NCI-H187 (cell line): ENCODE measurements at places on chromosomes 1 and 21.

DNA sequence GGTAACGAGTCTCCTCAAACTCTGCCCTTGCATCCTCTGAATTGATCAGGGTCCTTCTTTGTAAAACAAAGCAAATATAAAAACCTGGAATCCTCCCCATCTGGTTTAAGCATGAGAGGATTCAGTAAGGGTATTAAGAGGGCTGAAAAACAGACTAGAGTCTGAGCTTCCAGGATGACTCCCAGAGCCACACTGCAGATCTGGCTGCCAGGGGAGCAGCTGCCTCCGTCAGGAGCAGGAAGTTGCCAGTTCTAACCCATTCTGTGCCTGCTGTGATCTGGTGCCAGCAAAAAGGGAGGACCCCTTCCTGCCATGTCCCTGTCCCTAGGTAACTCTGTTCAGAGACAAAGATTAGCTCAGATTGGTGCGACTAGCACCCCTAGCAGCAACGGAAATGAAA lies 27.5 kb downstream of the SERTAD4 start:
- no peak for DNase-seq

- DNase-seq = no peak
Observed at GRCh38 chr1:164671323-164671965, 112.5 kb downstream of the PBX1 start.

DNA sequence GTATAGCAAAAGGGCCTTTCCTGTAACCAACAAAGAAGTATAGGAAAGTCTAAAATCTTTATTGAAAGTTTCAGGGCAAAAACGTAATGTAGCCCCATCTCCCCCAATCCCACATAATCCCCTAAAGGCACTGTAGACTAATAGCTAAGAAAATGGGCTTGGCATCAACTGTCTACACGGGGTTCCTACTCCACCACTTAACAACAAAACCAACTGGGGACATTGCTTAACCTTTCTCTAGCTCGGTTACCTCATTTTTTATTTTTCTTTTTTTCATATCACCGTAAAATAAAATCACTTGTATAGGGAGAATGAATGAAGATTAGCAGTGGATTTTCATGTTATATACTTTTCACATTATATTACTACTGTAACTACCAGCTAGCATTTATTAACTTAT lies 12.3 kb downstream of the MACF1 start:
- no peak for DNase-seq

GRCh38 chr1:30169269-30169668 lies 554.1 kb downstream of the MATN1 start:
- no peak for DNase-seq

- DNase-seq = no peak
Observed at GRCh38 chr1:168443899-168444298, 99.9 kb downstream of the XCL2 start.

GRCh38 chr1:15981679-15982078 lies 5.8 kb upstream of the ZBTB17 start:
- DNase-seq = no peak

DNA sequence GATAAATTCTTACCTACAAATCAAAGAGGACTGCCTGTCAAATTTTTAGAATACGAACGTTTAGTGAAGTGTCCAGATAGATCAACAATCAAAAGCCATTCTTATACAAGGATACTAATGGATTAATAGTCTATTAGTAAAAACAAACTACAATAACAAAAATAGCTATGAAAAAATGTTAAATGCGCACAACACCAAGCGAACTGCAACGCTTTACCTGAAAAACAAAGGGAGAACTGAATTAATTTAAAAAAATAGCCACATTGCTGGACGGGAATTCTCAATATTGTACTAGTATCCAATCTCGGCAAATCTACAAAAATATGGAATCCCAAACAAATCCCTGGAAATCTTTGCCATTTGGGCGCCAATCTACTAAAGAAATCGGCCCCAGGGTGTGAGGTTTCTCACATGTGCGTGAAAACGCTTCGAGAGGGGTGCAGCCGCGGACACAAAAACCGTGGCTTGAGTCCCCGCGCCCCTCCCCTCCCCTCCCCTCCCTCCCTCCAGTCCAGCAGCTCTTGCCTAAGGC lies 55.6 kb downstream of the TRAF5 start:
- no peak for DNase-seq

DNA sequence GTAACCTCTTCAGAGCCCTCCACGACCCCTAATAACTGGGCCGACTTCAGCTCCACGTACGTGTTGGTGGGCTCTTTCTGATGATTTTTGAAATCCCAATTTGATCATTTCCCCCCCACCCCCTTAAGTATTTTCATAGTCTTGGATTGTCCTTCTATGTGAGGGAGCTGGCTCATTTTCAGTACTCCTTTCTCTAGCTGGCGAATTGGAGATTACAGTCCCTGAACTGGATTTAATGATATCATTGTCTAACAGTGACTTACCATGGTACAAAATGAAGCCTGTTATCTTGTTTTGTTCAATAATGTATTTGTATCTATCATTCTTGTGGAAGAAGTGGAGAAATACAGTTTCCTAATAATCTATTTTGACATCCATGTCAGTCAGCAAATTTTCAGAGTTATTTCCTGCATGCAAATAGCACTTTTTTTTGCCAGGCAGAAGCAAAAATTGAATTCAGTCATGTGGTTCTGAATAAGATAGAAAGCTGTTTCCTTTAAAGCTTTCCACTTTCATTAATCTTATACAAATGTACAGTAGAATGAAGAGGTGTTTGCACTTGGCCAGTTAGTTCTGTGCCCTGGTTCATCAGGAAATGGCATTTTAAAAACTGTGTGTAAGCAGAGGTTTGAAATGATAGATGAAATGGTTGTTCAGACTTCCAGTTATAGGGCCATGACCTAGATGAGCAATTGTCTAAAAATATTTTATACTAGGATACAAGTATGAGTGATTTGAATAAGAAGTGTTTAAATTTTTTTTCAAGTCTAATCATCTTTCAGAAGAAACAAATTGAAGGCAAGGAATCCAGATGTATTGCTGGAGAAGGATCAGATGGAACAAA lies 104.2 kb downstream of the ATP5PO start:
- no peak for DNase-seq

- DNase-seq = no peak
Observed at GRCh38 chr21:43921571-43921978, 56.6 kb downstream of the AGPAT3 start.

GRCh38 chr1:196538473-196538872 lies 69.8 kb downstream of the KCNT2 start:
- DNase-seq = no peak
